COLO829 (cell line): ENCODE measurements at places on chromosomes 2 and 18.

GRCh38 chr2:5781679-5782078, 89.5 kb downstream of the SOX11 start:
- no peak for DNase-seq

GRCh38 chr2:73156539-73157124, 43.9 kb upstream of the RAB11FIP5 start:
- DNase-seq, result no peak

DNA sequence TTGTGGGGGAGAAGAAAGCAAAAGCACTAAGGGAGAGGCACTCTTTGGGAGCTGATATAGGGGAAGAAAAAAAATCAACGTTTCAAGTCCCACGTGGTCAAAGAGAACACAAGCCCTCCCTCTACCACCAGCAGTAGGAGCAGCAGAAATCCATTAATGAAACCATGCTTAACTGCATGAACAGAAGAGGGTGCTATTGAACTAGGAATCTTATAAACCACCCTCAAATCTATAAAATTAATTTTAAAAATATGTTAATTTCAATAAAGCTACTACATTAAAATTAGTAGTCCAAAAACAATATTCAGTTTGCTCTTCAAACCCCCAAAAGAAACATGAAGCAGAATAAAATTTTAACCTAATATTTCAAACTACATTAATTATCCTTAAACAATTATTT, 147.8 kb downstream of the TMEM18 start:
- DNase-seq, result peak; percentile 15

DNA sequence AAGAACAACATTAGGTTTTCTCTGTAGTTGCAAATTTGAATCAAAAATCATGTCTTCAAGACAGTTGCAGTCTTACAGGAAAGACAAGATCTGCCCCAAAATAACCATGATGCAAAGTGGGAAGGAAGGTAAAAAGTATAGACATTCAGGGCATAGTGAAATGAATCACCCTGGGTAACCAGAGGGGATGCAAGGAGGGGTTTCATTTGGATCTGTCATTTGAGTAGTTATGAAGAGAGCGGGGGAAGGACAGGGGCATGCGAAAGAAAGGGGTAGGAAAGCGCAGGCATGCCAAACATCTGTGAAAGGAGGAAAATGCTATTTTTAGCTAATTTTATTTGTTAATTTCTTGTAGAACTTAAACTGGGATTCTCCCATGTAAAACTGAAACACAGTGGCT, 219.1 kb upstream of the BOD1L2 start:
- no peak for DNase-seq

DNA sequence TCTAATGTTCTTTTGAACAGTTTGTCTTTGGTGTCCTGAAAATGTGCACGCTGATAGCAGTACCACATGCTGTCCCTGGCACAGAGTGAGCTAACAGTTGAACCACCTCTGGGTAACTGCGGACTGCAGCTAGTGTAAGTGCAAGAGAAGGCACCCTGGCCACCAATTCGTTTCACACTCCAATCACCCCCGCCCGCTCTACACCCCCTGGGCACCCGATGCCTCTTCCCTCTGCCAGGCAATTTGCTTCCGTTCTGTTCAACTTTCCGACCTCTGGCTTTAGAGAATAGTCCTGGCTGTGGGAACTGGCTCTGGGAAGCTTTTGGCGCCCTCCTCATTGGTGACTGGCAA, 1.4 kb downstream of the DOCK10 start:
- no peak for DNase-seq

GRCh38 chr2:205658572-205658971, 23.7 kb upstream of the NRP2 start:
- DNase-seq, result no peak

- no peak for DNase-seq
Measured at GRCh38 chr2:61135510-61135909, 26.5 kb upstream of the C2orf74 start.

GRCh38 chr2:176105730-176106580, 1.1 kb upstream of the HOXD11 start:
- no peak for DNase-seq

- no peak for DNase-seq
Measured at GRCh38 chr2:84247532-84247931, 211.5 kb downstream of the SUCLG1 start.

DNA sequence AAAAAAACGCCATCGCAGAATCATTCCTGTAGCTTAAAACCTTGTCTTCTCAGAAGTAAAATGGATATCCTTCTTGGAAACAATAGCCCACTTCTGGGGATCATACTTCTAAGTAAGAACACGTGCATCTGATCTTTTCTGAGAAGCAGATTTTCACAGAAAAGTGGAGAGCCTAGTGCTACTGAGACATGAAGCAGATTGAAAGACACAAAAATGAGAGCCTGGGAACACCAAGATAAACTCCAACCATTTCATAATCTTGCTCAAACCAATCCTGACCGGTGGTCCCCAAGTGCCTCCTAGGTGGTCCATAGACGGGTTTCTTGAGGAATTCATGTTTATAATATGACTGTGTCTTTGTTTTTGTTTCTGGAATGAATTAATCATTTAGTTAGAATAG, 191.2 kb downstream of the IRS1 start:
- no peak for DNase-seq

GRCh38 chr2:227414846-227415245, 27.1 kb upstream of the SCYGR1 start:
- DNase-seq, result no peak
